Activated CD8-positive, alpha-beta memory T cell treated with anti-CD3 and anti-CD28 coated beads, Interleukin-2, amount 10 ng/mL, durations not matched to agents 7 days and 5 days (primary cell): ENCODE measurements at places on chromosomes 5 and 9. TPM values are rescaled to one million over a fixed set of nuclear protein-coding genes. Genes with fewer than 3 reads are reported as not detected.

The KLF4 gene
- 0.53 TPM for total RNA-seq

The GRM6 gene
- total RNA-seq = not detected

The HRCT1 gene
- not detected for total RNA-seq

The ARAP3 gene
- total RNA-seq = 9.9 TPM

The IFNB1 gene
- 1.2 TPM for total RNA-seq

The TNFSF8 gene
- 34.5 TPM for total RNA-seq

The RNF180 gene
- total RNA-seq = not detected

The PLK2 gene
- total RNA-seq = 4.9 TPM

The ROPN1L gene
- total RNA-seq = 1.1 TPM

The GAPT gene
- total RNA-seq = not detected

The ZFP2 gene
- total RNA-seq = 0.19 TPM

The CCDC69 gene
- 73.1 TPM for total RNA-seq

The GARIN3 gene
- not detected for total RNA-seq

The PALM2AKAP2 gene
- total RNA-seq = not detected

The PTGS1 gene
- total RNA-seq = 1.0 TPM

The SLIT3 gene
- not detected for total RNA-seq
